Suprapubic skin (tissue), 4 donors: ENCODE measurements at places on chromosomes 1 and 21.

DNA sequence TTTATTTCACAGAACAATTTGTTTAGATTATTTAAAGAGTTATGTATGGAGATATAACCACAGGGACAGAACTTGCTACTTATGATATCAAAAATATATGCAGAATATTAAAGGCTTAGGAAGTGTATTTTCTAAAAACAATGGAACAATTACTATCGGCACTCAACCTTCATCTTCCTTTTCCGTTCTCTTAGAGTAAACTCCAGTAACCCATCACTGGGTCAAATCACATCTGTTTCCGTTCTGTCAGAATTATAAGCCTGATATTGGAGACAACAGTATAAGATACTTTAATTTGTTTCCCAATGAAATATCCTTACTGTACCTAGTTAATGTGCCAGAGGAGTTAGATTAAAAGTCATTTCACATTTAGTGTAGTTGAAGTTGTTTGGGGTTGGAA, 32.2 kb downstream of the DTL start:
- no peak overlapping the region for H3K27ac ChIP-seq
- H3K27me3 ChIP-seq, result no peaks in the 10 kb centered on the region
- H3K36me3 ChIP-seq, result no peaks in the 10 kb centered on the region

- no peak overlapping the region for H3K27ac ChIP-seq
- no peaks in the 10 kb centered on the region for H3K27me3 ChIP-seq
- H3K4me3 ChIP-seq, result no peak overlapping the region
- no peak for DNase-seq
- no peaks in the 10 kb centered on the region for H3K36me3 ChIP-seq
- no peaks in the 10 kb centered on the region for H3K4me1 ChIP-seq
Measured at GRCh38 chr1:229035748-229036082, 235.2 kb upstream of the RAB4A start.

DNA sequence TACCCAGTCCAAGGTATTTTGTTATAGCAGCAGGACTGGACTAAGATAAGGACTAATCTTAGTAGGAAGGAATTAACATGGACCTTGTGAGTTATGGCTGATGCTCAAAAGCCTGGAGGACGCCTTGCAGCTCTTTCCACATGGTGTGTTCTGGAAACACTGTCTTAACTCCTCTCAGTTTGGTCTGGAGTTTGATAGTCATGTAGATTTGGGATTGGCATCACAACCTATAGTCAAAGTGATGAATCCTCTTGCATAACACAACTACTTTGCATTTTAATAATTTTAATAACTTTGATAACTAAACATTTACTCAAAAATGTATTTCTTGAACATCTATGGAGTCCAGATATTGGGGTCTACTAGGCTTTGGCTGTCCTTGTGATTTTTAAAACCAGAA, 293.7 kb downstream of the KIF26B start:
- no peak for DNase-seq
- no peaks in the 10 kb centered on the region for H3K27me3 ChIP-seq
- H3K36me3 ChIP-seq, result no peaks in the 10 kb centered on the region
- no peak overlapping the region for H3K4me3 ChIP-seq
- no peak overlapping the region for H3K27ac ChIP-seq
- no peaks in the 10 kb centered on the region for H3K4me1 ChIP-seq

DNA sequence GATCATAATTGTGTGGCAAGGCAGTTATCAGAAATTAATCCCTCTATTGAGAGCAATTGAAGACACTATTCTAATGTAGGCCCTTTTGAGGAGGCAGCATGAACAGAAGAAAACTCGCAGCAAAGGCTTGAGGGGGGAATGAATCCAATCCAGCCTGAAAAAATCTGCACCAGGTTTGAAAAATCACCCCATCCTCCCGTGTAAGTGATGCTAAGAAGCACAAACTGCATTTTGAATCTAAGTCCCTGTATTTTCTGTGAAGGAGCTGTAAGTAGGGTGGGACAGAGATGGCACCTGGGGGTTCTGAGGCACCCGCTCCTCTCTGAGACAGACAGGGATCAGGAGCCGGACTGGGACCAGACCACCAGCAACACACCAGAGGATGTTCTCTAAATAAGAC, at the start of gene CRB1:
Gene CRB1 (plus strand): TSS at position 241 of the 400 bp plus-strand sequence. CDS start 161 bp downstream, outside the sequence.
- H3K36me3 ChIP-seq, result no peaks in the 10 kb centered on the region
- no peak for DNase-seq
- no peak within 1 kb of the TSS for H3K4me3 ChIP-seq
- no peaks in the 10 kb centered on the region for H3K27me3 ChIP-seq
- H3K27ac ChIP-seq, result no peak within 1 kb of the TSS

DNA sequence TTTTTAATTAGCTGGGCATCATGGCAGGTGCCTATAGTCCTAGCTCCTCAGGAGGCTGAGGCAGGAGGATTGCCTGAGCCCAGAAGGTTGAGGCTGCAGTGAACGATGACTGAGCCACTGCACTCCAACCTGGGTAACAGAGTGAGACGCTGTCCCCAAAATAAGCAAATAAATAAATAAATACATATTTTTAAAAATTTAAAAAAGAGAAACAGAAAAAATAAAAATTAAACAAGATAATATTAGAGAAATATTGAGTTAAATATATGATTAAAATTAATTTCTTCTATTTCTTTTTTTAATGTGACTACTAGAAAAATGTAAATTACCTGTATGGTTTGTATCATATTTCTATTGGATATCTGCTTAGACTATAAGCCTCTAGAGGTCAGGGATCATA, 59.3 kb upstream of the ATP1A1 start:
- H3K27ac ChIP-seq, result no peak overlapping the region
- no peak for DNase-seq

DNA sequence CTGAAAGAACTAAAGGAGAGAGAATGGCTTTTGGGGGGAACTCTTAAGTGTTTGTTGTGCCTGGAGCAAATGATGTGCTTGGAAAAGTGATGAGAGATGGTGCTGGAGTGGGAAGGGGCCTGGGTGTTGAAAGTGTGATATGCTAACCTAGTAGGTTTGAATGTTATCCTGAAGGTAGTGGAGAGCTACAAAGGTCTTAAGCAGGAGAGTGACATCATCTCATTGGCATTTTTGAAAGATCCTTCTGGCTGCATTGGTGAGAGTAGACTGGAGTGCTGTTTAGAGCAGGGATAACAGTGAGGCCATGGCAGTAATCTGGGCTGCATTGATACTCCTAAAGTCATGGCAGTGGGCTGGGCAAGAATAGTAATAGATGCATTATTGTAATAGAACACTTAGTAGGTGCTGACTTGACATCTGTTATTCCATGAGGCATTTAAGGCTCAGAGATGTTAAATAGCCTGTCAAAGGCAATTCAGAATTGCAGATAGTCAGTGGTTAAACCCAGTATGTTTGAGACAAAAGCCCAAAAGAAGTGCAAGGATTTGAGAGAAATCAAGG, 44.5 kb downstream of the MDM4 start:
- no peak overlapping the region for H3K27ac ChIP-seq
- H3K36me3 ChIP-seq, result peaks cover 23% of the 10 kb centered on the region
- H3K4me3 ChIP-seq, result no peak overlapping the region
- H3K27me3 ChIP-seq, result no peaks in the 10 kb centered on the region

DNA sequence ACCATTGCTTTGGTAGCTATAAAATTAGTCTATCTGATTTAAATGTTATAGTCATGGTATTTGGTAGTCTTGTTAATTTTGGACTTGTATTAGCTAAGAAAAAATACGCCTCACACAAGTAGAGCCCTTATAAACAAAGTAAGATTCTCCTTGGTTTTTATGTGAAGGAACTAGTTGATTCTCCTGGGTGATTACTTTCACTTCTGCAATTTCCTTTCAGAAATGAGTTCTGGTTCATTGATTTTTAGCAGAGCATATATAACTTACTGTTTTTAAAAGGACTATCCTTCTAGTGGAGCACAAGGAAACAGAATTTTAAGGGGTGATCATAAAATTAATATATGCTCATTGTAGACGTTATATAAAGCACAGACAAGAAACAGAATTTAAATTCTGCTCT, 120.1 kb downstream of the BACH1 start:
- no peak for DNase-seq
- no peaks in the 10 kb centered on the region for H3K36me3 ChIP-seq
- no peaks in the 10 kb centered on the region for H3K27me3 ChIP-seq
- no peak overlapping the region for H3K4me3 ChIP-seq

GRCh38 chr21:29580732-29581285, 282.1 kb downstream of the BACH1 start:
- DNase-seq, result no peak
- H3K36me3 ChIP-seq, result no peaks in the 10 kb centered on the region
- H3K4me1 ChIP-seq, result no peaks in the 10 kb centered on the region
- no peak overlapping the region for H3K4me3 ChIP-seq
- no peak overlapping the region for H3K27ac ChIP-seq
- H3K27me3 ChIP-seq, result no peaks in the 10 kb centered on the region

- no peak for DNase-seq
- H3K27ac ChIP-seq, result no peak overlapping the region
- H3K36me3 ChIP-seq, result no peaks in the 10 kb centered on the region
- H3K4me3 ChIP-seq, result no peak overlapping the region
- H3K4me1 ChIP-seq, result peaks cover 24% of the 10 kb centered on the region
Measured at GRCh38 chr1:207876131-207876530, 34.8 kb downstream of the CD34 start.

GRCh38 chr1:46772571-46772970, 26.3 kb upstream of the CYP4B1 start:
- H3K4me3 ChIP-seq, result no peak overlapping the region
- peaks cover 3% of the 10 kb centered on the region for H3K36me3 ChIP-seq
- peaks cover 5% of the 10 kb centered on the region for H3K4me1 ChIP-seq
- H3K27ac ChIP-seq, result no peak overlapping the region

- H3K27ac ChIP-seq, result peak overlapping the region; percentile 78
- H3K27me3 ChIP-seq, result no peaks in the 10 kb centered on the region
- DNase-seq, result peak; percentile 84
- H3K4me3 ChIP-seq, result no peak overlapping the region
- peaks cover 45% of the 10 kb centered on the region for H3K4me1 ChIP-seq
Measured at GRCh38 chr1:109821221-109821669, 57.5 kb upstream of the EPS8L3 start.

DNA sequence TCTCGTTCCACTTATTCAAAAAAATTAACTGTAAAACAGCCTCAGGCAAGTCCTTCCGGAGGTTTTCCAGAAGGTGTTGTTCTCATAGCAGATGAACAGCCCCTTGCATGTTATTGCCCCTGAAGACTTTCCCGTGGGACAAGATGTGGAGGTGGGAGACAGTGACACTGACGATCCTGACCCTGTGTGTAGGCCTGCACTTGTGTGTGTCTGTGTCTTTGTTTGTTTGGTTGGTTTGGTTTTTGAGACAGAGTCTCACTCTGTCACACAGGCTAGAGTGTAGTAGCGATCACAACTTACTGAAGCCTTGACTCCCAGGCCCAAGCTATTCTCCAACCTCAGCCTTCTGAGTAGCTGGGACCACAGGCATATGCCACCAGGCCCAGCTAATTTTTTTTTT, 12.6 kb downstream of the ETV3L start:
- H3K36me3 ChIP-seq, result no peaks in the 10 kb centered on the region
- peaks cover 10% of the 10 kb centered on the region for H3K4me1 ChIP-seq
- no peak overlapping the region for H3K27ac ChIP-seq
- DNase-seq, result no peak
- H3K27me3 ChIP-seq, result no peaks in the 10 kb centered on the region

DNA sequence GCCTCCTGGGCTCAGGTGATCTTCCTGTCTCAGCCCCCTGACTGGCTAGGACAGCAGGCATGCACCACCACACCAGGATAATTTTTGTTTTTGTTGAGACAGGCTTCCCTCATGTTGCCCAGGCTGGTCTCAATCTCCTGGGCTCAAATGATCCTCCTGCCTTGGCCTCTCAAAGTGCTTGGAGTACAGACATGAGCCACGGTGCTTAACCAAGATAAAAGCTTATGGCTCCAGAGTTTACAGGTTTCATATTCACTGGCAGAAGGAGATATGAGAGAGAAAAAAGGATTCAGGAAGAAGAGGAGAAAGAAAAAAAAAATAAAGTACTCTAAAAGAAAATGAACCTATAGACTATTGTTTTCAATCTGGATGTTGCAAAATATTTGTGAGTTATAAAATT, 748.8 kb upstream of the NCAM2 start:
- H3K4me3 ChIP-seq, result no peak overlapping the region
- no peaks in the 10 kb centered on the region for H3K36me3 ChIP-seq
- DNase-seq, result no peak
- no peak overlapping the region for H3K27ac ChIP-seq
- H3K4me1 ChIP-seq, result no peaks in the 10 kb centered on the region

DNA sequence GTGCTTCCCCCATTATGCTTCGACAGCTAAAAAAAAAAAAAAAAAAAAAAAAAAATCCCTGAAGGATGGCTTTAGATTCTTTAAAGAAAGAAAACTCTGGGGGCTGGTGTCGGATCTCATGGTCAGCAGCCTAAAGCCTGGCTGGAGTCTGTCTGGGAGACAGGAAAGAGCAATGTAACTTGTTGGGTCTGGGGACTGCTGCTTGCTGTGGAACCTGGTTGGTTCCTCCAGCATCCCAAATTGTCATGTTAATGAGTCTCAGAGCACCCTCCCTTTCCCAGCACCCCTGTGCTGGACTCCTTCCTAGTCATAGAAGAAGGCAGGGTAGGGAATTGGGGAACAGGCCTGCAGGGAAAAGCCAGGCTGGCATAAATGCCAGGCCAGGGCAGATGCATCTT, 3.0 kb downstream of the KCNC4 start:
- no peak overlapping the region for H3K27ac ChIP-seq
- H3K27me3 ChIP-seq, result no peaks in the 10 kb centered on the region

- H3K4me1 ChIP-seq, result peaks cover 73% of the 10 kb centered on the region
- no peak for DNase-seq
- no peaks in the 10 kb centered on the region for H3K27me3 ChIP-seq
- H3K4me3 ChIP-seq, result peak overlapping the region; percentile 35
Measured at GRCh38 chr1:2291577-2291976, 63.5 kb downstream of the SKI start.

GRCh38 chr1:208438112-208438699, 194.0 kb upstream of the PLXNA2 start:
- no peaks in the 10 kb centered on the region for H3K4me1 ChIP-seq
- H3K27ac ChIP-seq, result no peak overlapping the region
- H3K4me3 ChIP-seq, result no peak overlapping the region
- no peaks in the 10 kb centered on the region for H3K36me3 ChIP-seq
- no peak for DNase-seq

DNA sequence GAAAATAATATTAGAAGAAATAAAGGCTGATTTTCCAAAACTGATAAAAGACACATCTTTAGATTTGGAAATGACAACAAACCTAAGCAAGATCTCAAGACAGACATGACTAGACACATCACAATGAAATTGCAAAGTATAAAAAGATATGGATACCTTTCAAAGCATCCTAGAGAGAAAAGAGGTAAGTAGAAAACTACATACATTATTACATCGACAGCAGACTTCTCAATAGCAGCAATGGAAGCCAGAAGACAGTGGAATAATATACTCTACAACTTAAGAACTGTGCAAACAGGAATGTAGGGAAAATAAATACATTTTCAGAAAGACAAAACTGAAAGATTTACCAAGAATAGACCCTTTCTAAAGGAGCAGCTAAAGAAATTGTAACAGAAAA, 50.2 kb downstream of the DENND1B start:
- H3K27ac ChIP-seq, result no peak overlapping the region
- no peaks in the 10 kb centered on the region for H3K27me3 ChIP-seq
- no peaks in the 10 kb centered on the region for H3K4me1 ChIP-seq
- no peaks in the 10 kb centered on the region for H3K36me3 ChIP-seq

DNA sequence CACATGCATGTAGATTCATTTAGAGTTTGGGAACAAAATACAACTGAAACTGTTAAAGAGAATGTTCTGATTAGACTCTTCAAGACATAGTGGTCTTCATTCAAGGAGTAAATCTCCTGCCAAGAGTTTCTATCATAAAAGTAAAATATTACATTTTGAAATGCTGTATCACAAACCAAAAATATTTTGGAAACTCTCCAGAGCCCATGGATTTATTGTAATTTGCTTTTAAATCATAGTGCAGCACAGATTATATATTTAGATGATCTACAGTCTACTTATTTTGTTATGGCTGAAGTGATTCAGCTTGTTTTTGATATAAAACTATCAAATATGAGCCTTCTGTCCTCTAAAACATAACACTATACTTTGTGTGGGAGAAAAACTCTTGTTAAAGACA, 105.3 kb downstream of the DISP1 start:
- no peaks in the 10 kb centered on the region for H3K36me3 ChIP-seq
- DNase-seq, result no peak
- no peak overlapping the region for H3K4me3 ChIP-seq
- no peak overlapping the region for H3K27ac ChIP-seq
- H3K27me3 ChIP-seq, result no peaks in the 10 kb centered on the region
